Pulmonary artery endothelial cell (primary cell): ENCODE measurements at places on chromosomes 7 and 10. TPM values are rescaled to one million over a fixed set of nuclear protein-coding genes. Genes with fewer than 3 reads are reported as not detected.

The TMEM236 gene
- total RNA-seq = 0.07 and 0.11 TPM in 2 replicates

The MYL7 gene
- total RNA-seq = not detected in 2 replicates

The TRIM24 gene
- total RNA-seq = 4.6 and 12.9 TPM in 2 replicates

The NPFFR1 gene
- total RNA-seq = not detected in 2 replicates

The AKR1D1 gene
- not detected in 2 replicates for total RNA-seq

The GRM3 gene
- not detected in 2 replicates for total RNA-seq

The AOC1 gene
- total RNA-seq = not detected in 2 replicates

The FGFR2 gene
- total RNA-seq = 0.20 and 0.25 TPM in 2 replicates

The GIMAP8 gene
- 68.3 and 104 TPM in 2 replicates for total RNA-seq

The MBL2 gene
- not detected in 2 replicates for total RNA-seq

The LRRC18 gene
- not detected in 2 replicates for total RNA-seq

The CLCN1 gene
- not detected in 2 replicates for total RNA-seq

The SLC26A3 gene
- not detected in 2 replicates for total RNA-seq

The ABCB4 gene
- 0.11 TPM in 1 of 2 replicates, not detected in the other for total RNA-seq

The NKX6-2 gene
- total RNA-seq = not detected in 2 replicates

The MYH16 gene
- total RNA-seq = 0.21 and 0.53 TPM in 2 replicates

The RPEL1 gene
- 0.07 and 0.13 TPM in 2 replicates for total RNA-seq

The NYAP1 gene
- 2.0 and 4.2 TPM in 2 replicates for total RNA-seq

The CNNM1 gene
- under 0.01 and 0.04 TPM in 2 replicates for total RNA-seq

The CLDN4 gene
- 0.07 TPM in 2 replicates for total RNA-seq

The CDNF gene
- total RNA-seq = 0.11 and 0.79 TPM in 2 replicates

The METTL27 gene
- 0.99 and 1.0 TPM in 2 replicates for total RNA-seq

The WNT2 gene
- not detected in 2 replicates for total RNA-seq

The ARHGAP22 gene
- total RNA-seq = 86.3 and 86.9 TPM in 2 replicates
